NCI-H1105 (cell line): ENCODE measurements at places on chromosomes 4 and X.
A peak's percentile ranks its signal among the peaks of the same experiment; 100 is the strongest.

- peak; percentile 83 for DNase-seq
These were observed 61.7 kb downstream of the MAML3 start for GRCh38 chr4:140092094-140092851.

DNA sequence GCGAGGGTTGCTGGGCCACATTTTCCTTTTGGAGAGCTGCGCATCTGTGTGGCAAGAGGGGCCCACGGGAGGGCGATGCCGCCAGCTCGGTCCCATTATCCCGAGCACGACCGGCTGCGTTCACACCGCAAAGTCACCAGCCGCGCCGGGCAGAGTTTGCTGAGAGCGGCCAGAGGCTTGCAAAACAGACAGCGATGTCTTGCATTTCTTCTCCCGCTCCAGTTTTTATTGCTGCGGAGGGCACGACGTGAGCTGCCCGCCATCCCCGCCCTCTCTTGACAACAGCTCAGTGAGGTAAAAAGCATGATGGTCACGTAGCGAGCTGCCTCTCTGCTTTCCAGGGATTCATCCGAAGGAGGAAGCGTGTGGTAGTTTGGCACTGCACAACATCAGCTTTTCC is 102.1 kb upstream of the TENM3 start:
- no peak for DNase-seq

DNA sequence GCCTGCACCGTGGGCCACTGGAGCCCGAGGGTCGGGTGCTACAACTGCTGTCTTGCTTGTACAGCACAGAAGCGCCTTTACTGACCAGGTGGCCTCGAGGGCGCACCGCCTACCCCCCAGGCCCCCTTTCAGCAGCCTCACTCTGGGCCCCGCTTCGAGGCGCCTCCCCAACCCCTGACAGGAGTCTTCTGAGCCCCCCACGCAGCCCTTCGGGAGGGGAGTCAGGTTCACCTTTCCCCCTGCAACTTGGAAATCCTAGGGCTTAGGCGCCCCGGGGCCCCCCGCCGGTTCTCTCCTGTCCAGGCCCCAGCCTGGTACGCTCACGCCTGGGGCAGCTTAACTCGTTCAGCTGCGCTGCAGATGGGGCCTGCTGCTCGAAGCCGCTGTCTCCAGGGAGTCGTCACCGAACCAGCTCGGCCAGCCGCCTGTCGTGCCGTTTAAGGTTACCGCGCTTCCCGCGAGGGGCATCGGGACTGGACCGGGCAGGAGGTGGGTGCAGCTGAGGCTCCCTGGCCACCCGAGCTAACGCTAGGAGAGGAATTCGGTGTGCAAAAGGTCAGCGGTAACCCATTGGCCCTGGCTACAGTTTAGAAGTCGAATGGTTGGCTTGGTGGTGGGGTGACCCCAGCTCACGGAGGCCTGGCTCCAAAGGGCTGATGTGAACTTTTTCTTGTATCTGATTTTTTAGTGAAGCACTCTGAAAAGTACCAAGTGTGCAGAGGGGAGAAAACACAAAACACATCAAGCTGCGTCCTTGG is 58.9 kb upstream of the BCOR start:
- no peak for DNase-seq

DNA sequence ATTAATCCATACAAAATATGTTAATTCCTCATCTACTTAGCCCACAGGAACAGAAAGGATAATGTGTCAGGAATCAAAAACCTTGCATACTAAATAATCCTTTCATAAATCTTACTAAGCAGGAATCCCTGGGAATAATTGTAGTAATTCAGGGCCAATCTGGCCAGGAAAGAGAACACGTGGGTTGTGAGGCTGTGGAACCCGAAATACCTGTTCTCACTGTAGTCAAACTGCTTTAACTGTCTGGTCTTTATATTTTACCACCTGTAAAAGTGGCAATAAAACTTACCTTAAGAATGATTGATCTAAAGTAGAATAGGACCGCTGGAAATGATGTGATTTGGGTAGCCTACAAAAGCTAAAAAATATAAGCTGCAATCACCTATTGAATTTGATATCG is 1620.9 kb downstream of the STIM2 start:
- DNase-seq, result no peak

GRCh38 chrX:38886112-38886511 is 84.9 kb downstream of the MID1IP1 start:
- DNase-seq, result no peak

DNA sequence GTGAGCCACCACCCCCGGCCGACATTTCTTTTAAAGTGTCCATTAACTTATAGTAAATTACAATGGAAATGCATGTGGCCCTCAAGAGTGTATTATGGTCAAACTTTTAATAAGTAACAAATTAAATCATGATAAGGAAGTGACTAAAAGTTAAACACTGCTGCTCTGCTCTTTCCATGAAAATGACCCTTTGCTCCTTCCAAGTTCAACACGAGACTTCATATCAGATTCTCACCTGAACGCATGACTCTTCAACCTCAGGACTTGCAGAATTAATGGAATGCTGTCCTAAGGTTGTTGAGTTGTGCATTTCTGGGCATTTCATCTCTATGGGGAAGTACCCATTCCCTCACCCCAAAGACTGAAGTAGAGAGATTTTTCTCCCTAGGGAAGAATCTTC is 27.1 kb downstream of the AWAT2 start:
- DNase-seq, result no peak

GRCh38 chrX:40449956-40450706 is 130.6 kb upstream of the ATP6AP2 start:
- DNase-seq, result no peak

DNA sequence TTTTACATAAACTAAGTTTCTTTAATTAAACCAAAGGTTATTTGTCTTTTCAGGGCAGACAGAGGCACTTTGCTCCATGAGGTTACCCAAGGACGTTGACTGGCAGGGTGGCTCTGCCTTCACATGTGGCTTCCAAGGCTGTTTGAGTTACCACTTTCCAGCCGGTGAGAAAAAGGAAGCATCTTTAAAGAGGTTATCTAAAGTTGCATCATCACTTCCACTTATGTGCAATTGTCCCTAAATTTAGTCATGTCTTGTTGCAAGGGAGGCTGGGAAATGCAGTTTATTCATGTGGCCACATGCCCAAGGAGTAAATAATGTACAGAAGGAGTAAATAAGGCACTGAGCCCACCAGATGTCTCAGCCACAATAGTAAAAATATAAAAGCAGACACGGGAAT is 29.0 kb upstream of the RAP1GDS1 start:
- no peak for DNase-seq

DNA sequence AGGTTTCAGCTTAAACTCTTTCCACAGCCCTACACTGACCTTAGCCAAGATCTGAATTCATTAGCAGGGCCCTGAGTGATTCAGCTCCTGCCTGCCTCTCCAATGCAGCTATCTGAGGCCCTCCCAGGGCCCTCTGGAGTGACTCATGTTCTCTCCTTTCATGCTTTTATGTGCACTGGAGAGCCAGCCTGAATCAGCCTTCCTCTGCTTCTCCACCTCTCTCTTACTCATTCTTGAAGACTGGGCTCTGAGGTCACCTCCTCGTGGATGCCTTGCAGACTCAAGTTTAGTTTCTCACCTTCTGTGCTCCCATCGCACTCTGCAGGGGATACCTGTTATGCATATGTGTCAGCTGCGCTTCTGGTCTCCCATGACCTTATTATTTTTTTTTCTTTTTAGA is 3.1 kb upstream of the OCIAD2 start:
- no peak for DNase-seq

DNA sequence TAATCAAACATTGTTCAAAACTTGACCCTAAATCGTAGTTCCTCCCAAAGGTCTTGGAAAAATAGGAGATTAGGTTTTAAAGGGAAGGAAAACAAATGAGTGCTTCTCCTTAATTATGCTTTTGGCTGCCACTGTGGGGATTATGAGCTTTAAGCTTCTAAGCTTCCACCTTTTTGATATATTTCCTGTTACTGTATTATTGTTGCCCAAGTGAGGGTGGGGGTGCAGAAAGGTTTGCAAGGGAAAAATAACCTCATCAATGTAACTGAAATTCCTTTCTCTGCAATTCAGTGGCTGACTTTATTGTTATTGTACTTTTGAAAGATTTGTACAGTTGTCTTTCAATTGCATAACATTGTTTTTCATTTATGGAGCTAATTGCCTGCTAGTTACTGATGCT is 285.1 kb downstream of the FRMPD4 start:
- DNase-seq, result no peak

DNA sequence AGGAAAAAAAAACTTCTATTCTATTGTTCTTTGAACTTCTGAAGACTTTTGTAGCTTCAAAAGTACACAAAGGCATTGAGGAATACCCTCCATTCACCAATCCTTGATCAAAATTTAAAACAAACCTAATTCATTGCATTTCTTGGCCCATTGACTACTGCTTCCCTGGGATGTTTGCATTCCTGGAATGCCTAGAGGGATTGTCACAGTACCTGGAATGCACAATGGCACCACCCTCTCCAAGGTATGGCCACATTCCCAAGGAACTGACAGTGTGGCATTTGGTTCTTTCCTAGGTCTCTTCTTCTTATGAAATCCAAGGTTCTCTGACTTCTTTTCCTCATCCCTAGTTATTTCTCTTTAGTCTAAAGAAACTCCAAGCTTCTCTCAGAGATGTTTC is 600.7 kb downstream of the CCSER1 start:
- no peak for DNase-seq

DNA sequence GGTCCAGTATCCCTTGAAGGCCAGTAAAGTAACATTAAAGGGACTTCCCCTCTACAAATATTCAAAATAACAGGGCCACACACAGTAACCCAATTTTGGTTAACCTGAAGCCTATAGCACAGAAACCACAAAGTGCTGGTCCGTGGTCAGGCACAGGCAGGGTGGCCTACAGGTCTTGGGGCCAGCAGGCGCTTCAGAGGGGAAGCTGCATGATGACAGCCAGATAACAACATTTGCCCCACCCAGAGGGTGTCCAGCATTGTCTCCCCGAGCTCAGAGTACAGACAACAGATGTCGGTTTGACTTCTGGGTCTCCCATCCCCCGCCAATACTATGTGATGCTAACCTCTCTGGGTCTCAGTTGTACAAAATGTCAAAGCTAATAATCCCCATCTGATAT is 51.1 kb downstream of the SH3KBP1 start:
- DNase-seq, result no peak

DNA sequence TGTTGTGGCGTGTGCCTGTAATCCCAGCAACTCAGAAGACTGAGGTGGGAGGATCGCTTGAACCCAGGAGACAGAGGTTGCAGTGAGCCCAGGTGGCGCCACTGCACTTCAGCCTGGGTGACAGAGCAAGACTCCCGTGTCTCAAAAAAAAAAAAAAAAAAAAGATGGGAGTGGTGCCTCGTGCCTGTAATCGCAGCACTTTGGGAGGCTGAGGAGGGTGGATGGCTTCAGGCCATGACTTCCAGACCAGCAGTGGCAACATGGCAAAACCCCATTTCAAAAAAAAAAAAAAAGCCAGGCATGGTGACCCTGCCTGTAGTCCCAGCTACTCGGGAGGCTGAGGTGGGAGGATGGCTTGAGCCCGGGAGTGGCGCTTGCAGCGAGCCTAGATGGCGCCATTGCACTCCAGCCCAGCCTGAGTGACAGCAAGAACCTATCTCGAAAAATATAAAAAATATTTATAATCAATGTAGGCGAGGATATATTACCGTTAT is 27.0 kb downstream of the EIF2S3 start:
- DNase-seq, result peak; percentile 60

GRCh38 chrX:44422631-44423030 is 79.2 kb upstream of the EFHC2 start:
- no peak for DNase-seq

- DNase-seq, result no peak
These were observed 29.2 kb downstream of the LETM1 start for GRCh38 chr4:1826531-1827350.

DNA sequence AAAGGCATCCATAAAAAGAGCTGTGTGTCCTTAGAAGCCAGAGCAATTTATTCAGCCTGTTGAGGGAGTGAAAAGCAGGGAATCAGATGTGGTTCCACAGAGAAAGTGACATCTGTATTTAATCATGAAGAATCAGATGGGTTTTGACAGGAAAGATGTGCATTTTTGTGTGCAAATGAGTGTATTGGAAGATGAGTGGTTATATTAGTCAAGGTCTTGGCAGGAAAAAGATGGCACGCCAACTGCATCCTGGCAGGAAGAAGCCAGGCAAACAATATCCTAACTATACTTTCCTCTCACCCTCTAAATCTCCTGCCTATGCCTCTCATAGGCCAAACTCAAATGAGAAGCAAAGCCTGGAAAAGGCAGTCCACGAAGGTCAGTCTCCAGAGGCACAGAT is 59.1 kb downstream of the SCFD2 start:
- no peak for DNase-seq

DNA sequence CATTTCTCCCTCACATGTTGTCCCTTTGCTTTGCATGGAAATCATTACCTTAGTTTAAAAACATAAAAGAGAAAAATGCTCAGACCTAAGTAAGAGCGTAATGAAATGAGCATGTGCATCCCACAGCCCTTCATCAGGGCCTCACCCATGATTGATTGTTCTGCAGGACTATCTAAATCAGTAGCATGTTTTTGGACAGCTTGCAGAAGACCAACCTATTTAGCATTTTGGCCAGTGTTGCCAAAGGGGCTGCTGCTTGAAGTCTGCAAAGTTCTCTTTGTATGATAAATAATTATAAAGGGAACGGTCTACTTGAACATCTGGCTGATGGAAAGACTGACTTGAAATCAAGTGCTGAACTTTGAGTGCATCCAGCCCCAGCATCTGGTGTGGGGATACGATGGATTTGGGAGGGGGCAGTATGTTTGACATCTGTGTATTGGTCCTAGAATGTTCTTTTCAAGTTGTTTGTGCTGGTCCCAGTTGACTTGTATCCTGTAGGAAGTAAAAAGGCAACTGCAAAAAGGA is 76.1 kb upstream of the LIMCH1 start:
- DNase-seq, result no peak

- DNase-seq, result no peak
These were observed 235.4 kb upstream of the FGF13 start for GRCh38 chrX:138946926-138947325.

- peak; percentile 52 for DNase-seq
These were observed 231.5 kb downstream of the MAML3 start for GRCh38 chr4:139922406-139923024.

- no peak for DNase-seq
These were observed 3.8 kb upstream of the THAP9 start for GRCh38 chr4:82896755-82897154.

- DNase-seq, result no peak
These were observed 38.5 kb downstream of the TRMT44 start for GRCh38 chr4:8478801-8479744.

DNA sequence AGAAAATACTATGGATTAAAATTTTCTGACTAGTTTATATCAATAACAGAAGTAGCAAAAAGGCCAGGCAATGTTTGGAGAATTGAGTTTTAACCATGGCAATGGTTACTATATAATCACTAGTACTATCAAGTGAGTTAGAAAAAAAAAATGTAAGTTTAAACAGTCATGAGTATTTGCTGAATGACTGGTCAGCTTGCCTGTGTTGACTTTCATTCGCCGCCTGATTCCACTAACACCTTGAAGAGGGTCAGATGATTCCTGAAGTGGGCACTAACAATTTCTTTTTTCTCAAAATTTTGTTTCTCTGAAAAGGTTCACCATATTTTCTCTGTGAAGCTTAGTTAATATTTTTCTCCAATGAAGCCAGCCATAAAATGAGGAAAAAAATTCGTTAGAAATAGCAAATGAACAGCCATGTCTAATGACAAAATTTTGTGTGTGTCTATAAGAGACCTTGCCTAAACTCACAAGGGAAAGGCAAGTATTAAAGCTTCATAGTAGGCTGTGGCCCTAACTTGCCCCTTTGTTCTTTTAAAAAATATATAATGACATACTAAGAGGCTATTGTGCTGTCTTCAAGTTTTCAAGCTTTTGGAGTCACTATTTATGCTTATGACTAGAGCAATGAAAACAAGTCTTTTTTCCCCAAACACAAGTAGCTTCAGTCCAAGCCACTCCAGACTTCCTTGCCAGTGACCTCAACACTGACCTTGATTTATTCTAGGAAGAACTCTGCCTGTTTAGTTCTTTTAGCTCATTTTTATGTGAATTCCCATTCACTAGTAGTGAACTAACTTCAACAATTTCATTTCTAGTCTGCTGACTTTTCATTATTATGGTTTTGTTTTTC is 18.4 kb upstream of the FHDC1 start:
- DNase-seq, result no peak
